Activated T-helper 2 cell treated with anti-CD3 and anti-CD28 coated beads, Interferon-gamma antibody, Interleukin-2, Interleukin-4, amounts not matched to agents 10 μg/mL and 5 μg/mL and 100 μg/mL, durations not matched to agents 14 hours and 24 hours and 36 hours (primary cell): ENCODE measurements at places on chromosomes 6 and 20.

DNA sequence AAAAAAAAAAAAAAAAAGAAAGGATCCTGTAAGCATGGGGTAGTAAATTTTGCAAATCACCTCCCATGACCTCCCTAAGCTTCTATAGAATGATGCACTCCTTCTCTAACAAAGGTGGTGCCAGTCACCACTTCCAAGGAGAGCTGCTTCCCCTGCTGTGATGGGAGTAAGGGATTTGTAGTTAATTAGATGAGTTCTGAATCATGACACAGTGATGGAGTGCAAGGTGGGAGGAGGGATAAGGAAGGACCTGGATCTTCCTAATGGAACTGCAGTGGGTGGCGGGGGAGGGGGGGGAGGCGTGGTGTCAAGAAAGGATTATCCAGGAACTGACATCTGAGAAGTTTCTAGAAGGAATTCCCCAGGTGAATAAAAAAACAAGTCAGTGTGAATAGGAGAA, 47.8 kb downstream of the NRN1 start:
- peaks cover 17% of the 10 kb centered on the region for H3K27me3 ChIP-seq
- no peak for DNase-seq
- H3K27ac ChIP-seq, result no peak overlapping the region
- no peak overlapping the region for H3K4me3 ChIP-seq
- no peaks in the 10 kb centered on the region for H3K36me3 ChIP-seq

- peaks cover 2% of the 10 kb centered on the region for H3K4me1 ChIP-seq
- H3K36me3 ChIP-seq, result no peaks in the 10 kb centered on the region
- H3K27me3 ChIP-seq, result no peaks in the 10 kb centered on the region
- H3K4me3 ChIP-seq, result no peak overlapping the region
Measured at GRCh38 chr20:59985864-59986263, 27.6 kb downstream of the CDH26 start.

DNA sequence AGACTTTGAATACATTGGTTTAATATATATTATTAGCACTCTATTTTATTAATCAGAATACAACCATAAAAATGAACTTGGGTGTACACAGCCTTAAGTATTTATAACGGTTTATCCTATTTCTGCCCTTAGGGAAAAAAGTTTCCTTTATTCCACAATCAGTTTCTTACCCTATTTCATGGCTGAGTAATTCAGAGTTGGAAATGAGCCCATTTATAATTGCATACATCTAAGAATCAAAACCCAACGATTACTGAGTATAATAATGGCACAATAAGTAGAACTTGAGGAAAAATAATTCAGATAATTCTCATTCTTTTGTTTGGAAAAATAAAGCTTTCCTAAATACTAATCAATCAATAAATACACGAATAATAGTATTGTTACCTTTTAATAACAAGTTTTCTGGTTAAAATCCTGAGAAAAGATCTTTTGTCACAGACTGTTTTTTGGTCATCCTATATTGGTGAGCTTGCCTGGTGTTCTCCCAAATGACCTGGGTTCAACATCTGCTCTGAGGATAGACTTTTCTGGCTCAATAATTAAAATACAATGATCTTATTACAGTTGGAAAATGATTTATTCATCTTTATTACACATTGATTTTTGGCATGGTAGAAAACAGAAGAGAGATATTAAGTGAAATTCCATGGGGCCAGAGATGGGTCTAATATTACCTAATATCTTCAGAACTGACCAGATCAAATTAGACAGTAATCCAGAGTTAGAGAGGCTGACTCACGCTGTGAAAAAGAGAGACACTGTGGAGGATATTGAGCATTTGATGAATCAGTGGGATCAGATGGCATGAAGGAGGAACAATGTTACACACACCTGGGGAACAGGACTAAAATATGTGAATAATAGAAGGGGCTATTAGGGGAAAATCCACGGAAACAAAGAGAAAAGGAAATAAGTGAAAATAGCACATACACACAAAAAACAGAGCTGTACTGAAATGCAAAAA, 162.1 kb upstream of the TBX18 start:
- no peak overlapping the region for H3K4me3 ChIP-seq
- H3K27ac ChIP-seq, result no peak overlapping the region
- no peaks in the 10 kb centered on the region for H3K36me3 ChIP-seq
- no peak for DNase-seq
- H3K4me1 ChIP-seq, result no peaks in the 10 kb centered on the region

GRCh38 chr6:52931351-52931750, 21.9 kb upstream of the GSTA3 start:
- H3K27me3 ChIP-seq, result peaks cover 5% of the 10 kb centered on the region
- H3K4me1 ChIP-seq, result no peaks in the 10 kb centered on the region
- H3K4me3 ChIP-seq, result no peak overlapping the region
- no peaks in the 10 kb centered on the region for H3K36me3 ChIP-seq
- no peak for DNase-seq

- no peaks in the 10 kb centered on the region for H3K27me3 ChIP-seq
- DNase-seq, result no peak
- peaks cover 47% of the 10 kb centered on the region for H3K36me3 ChIP-seq
- no peak overlapping the region for H3K4me3 ChIP-seq
Measured at GRCh38 chr6:45163952-45164766, 164.0 kb upstream of the RUNX2 start.

- no peaks in the 10 kb centered on the region for H3K27me3 ChIP-seq
- H3K27ac ChIP-seq, result no peak overlapping the region
- peaks cover 3% of the 10 kb centered on the region for H3K36me3 ChIP-seq
- DNase-seq, result no peak
Measured at GRCh38 chr6:131183427-131184095, 48.3 kb downstream of the AKAP7 start.

- no peaks in the 10 kb centered on the region for H3K4me1 ChIP-seq
Measured at GRCh38 chr6:153949616-153950015, 89.4 kb upstream of the OPRM1 start.

GRCh38 chr20:23680146-23680545, 8.7 kb downstream of the CST4 start:
- H3K27me3 ChIP-seq, result peaks cover 10% of the 10 kb centered on the region
- H3K36me3 ChIP-seq, result no peaks in the 10 kb centered on the region
- H3K4me3 ChIP-seq, result no peak overlapping the region
- H3K4me1 ChIP-seq, result no peaks in the 10 kb centered on the region
- no peak for DNase-seq

GRCh38 chr6:12537389-12537788, 179.2 kb upstream of the PHACTR1 start:
- no peaks in the 10 kb centered on the region for H3K36me3 ChIP-seq
- H3K27me3 ChIP-seq, result peaks cover 5% of the 10 kb centered on the region
- no peak overlapping the region for H3K4me3 ChIP-seq
- DNase-seq, result no peak

DNA sequence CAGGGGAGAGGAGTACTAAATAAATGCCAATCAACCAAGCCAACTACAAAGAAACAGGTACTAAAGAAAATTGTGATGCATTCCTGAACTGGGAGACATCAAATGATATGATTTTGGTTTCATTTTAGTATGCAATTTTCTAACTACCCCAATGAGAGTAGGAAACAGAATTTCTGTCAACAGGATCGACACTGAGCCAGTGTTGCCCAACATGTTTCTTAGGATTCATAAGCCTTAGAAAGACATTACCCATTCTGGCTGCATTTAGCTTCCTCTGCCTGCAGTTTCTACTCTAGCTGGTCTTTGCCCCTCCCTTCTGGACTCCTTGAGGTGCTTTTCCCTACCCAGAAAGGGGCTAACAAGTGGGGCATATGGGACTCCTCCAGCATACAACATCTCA, 49.8 kb downstream of the KCTD20 start:
- no peak overlapping the region for H3K27ac ChIP-seq
- H3K27me3 ChIP-seq, result no peaks in the 10 kb centered on the region
- H3K4me3 ChIP-seq, result no peak overlapping the region
- no peak for DNase-seq
- H3K4me1 ChIP-seq, result peaks cover 16% of the 10 kb centered on the region

DNA sequence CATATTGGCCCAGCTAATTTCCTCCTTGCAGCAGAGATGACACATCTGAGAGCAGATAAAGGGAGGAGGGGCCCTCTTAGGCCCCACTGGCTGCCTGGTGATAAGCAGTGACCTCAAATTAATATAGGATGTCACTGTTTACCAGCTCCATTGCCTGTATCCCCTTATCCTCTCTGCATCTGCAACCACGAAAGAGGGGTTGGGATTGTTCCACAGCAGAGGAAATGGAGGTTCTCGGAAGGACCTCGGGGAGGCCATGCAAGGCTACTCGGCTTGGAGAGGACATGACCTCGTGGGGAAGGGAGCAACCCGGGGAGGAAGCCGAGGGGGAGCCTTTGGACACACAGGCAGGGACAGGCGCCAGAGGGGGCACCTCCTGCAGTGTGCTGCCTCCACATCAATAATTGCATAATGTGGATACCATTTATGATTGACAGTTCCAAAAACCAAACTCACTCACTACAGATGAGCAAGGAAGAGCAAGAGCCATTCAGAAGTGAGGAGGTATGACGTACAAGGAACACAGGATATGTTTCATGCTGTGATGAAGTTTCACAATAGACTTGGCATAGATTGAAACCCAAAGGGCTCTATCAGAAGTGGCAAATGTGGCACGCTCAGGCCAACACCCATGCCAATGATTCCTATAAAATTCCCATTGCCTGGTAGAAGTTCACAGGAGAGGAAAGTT, 177.2 kb upstream of the RNF24 start:
- no peak for DNase-seq
- H3K27me3 ChIP-seq, result peaks cover 3% of the 10 kb centered on the region
- peaks cover 4% of the 10 kb centered on the region for H3K4me1 ChIP-seq
- H3K4me3 ChIP-seq, result no peak overlapping the region

- no peak for DNase-seq
- H3K4me1 ChIP-seq, result no peaks in the 10 kb centered on the region
- no peaks in the 10 kb centered on the region for H3K27me3 ChIP-seq
- no peak overlapping the region for H3K4me3 ChIP-seq
- no peaks in the 10 kb centered on the region for H3K36me3 ChIP-seq
- H3K27ac ChIP-seq, result no peak overlapping the region
Measured at GRCh38 chr20:11511821-11512220, 405.9 kb upstream of the BTBD3 start.

- peaks cover 16% of the 10 kb centered on the region for H3K27me3 ChIP-seq
- no peak overlapping the region for H3K4me3 ChIP-seq
- DNase-seq, result no peak
- H3K27ac ChIP-seq, result no peak overlapping the region
- H3K36me3 ChIP-seq, result no peaks in the 10 kb centered on the region
Measured at GRCh38 chr20:50405915-50406609, 104.1 kb upstream of the PTPN1 start.

DNA sequence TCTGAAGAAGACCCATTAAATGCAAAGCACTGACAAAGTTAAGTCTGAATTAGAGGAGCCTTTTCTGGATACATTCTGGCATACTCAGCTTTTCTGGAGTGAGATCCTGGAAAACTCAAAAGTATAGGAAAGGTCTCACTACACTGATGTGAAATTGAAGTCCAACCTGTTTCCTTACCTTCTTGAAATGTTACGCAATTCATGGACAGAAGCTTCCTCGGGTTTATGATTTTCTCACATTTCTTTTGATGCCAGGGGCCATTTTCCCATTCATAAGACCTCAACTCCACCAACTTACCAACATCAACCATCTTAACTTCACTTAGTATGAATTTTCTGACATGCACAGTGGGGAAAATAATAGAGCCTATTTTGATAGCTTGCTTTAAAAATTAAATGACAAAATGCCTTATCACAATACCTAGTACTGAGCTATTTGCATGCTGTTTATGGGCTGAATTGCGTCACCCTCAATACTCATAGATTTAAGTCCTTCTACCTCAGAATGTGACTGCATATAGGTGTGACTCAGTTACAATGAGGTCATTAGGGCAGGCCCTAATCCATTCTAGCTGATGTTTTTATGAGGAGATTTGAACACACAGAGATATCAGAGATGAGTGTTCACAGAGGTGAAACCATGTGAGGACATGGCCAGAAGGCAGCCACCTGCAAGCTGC, 73.4 kb upstream of the RAB32 start:
- no peak overlapping the region for H3K27ac ChIP-seq
- H3K36me3 ChIP-seq, result no peaks in the 10 kb centered on the region
- no peak overlapping the region for H3K4me3 ChIP-seq
- H3K4me1 ChIP-seq, result no peaks in the 10 kb centered on the region

DNA sequence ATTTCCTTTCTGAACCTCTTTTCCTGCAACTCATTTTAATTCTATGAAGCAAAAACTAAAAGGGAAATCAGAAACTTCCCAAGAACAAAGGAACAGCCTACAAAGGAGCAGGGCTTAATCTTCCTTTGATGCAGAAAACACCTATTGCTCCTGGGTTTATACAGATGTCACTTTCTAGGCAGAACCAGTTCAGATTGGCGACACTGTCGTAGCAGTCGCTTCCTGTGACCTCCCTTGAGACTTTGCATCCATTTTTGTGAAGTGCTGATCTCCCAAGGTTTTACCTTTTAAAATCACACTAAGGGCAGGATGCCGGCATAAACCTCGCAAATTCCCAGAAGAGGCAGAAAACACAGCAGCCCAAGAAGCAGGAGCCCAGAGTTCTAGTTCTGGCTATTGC, 40.1 kb downstream of the JAG1 start:
- no peaks in the 10 kb centered on the region for H3K36me3 ChIP-seq
- H3K27me3 ChIP-seq, result no peaks in the 10 kb centered on the region
- H3K4me1 ChIP-seq, result no peaks in the 10 kb centered on the region
- no peak for DNase-seq
